Thymus (tissue), 14 donors: ENCODE measurements at places on chromosomes 1 and 21.

DNA sequence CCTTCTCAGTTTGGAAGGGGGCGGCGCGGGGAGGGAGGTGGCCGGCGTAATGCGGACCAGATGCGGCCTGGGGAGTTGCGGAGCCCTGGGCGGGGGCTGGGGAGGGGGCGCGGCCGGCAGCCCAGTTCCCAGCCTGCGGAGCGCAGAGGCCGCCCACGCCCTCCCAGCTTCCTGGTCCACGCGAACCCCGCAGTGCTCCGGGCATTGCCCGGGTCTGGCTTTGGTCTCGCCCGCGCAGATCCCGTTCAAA, 695 bp downstream of the DMBX1 start:
- no peak for DNase-seq

DNA sequence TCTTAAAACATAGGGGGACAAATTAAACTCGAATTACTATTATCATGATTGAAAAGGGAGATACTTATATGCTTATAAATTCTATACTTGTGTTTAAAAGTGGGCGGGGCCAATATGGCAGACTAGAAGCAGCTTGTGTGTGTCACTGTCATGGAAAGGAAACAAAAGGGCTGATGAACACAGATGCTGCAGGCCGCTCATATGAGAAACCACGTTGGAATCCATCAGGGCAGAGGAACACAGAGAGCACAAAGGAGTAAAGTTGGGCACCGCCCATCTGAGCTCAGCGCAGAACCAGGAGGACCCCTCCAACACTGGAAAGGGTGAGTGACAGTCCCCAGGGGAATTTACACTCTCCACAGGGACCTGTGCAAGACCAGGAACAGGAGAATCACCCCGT, 107.0 kb downstream of the SLC5A9 start:
- no peak for DNase-seq

GRCh38 chr1:93504247-93505033, 56.5 kb downstream of the FNBP1L start:
- no peak for DNase-seq

GRCh38 chr21:26130249-26130881, 40.2 kb downstream of the APP start:
- DNase-seq = no peak

DNA sequence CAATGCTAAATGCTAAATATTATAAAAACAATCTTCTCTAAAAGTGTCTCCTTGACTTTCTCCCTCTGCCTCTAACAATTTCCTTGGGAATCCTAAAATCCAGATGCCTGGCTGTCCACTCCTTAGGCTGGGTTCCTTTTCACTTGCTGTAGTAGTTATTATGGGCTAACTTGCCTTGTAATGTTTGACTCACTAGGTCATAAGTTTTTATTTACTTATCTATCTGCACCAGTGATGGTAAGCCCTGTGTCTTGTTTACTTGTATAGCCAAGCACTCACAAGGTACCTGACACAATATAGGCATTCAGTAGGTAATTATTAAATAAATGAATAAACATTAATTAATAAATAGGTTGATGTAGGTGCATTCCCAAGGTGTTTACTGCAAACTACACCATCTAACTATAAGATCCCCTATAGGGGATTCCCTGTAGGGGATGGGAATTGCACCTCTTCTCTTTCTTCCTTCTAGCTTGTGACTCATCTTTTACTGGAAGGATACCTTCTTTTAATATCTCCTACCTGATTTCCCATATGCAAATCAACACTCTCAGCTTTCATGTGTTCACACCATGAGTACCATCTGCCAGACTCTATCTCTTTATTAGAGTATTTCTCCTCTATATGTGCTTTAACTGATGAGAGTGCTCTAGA, 14.7 kb upstream of the CHIA start:
- no peak for DNase-seq

DNA sequence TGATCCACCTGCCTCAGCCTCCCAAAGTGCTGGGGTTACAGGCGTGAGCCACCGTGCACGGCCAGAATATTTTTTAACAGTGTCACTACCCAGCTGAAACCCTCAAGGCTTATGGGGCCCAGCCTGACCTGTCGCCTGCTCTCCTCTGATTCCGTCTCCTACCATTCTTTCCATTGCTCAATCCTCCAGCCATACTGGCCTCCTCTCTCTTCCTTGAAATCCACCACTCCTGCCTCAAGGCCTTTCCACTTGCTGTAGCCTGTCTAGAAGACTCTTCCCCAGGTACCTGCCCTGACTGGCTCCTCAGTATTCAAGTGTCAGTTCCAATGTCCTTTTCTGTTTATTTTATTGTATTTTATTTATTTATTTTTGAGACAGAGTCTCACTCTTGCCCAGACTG, 53.9 kb downstream of the YARS1 start:
- DNase-seq = no peak

- DNase-seq = no peak
Observed at GRCh38 chr21:23585419-23585818, 2021.9 kb downstream of the MRPL39 start.

DNA sequence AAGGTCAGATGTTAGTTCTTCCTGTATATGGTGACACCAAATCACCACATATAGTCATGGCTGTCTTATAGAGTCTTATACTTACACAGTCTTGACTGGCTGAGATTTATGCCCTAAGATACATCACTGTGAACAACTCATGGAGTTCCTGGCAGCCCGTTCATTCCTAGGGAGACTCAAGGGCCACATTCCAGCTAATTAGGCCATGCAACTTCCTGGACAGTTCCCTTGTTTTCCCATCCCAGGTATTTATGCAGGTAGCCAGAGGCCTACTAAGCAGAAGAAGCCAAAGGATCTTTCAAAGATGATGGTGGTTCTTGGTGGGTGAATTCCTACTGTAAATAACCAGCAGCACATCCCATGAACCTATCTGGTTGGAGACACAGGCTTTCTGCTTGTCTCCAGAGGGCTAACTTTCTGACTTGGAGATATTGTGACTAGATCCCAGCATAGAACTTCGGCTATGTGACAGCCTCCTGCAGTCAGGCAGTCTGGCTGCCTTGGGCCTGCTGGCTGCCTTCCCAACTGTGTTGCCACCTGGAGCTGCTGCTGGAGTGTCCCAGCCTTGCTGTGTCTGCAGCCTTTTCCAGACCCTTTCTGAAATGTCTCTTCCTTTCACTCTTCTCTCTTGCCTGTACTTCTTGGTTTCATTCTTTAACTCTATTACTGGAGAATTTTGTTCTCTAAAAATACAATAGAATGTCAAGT, 283.8 kb downstream of the CACNA1E start:
- no peak for DNase-seq

- no peak for DNase-seq
Observed at GRCh38 chr1:9591669-9592509, 3.2 kb downstream of the TMEM201 start.

GRCh38 chr1:163562355-163562754, 240.6 kb downstream of the NUF2 start:
- no peak for DNase-seq

DNA sequence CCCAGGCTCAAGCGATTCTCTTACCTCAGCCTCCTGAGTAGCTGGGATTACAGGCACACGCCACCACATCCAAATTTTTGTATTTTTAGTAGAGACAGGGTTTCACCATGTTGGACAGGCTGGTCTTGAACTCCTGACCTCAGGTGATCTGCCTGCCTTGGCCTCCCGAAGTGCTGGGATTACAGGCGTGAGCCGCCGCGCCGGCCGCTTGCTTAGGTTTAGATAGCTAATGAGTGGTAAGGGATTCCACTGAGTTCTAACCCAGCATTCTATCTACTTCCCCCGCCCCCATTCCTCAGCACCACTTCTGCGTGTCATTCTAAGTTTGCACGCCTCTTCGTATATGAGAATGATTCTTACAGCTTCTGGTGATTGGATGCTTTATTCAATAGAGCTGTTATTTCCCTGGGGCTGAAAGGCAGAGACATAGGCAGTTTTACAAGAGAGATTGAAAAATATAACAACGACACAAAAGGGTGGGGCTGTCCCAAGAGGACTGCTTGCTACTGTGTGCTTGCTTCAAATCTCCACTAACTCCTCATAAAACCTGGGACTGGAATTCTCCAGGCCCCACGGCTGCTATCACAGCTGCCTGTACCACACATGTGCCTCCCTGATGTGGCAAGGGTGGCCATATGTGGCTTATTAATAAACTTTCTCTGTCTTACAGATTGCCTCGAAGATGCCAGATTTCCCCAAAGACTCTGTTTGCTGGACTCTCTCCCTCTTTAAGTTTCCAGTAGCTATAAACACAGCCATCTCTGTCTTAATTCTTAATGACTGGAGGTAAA, 23.7 kb upstream of the GREM2 start:
- DNase-seq = no peak

DNA sequence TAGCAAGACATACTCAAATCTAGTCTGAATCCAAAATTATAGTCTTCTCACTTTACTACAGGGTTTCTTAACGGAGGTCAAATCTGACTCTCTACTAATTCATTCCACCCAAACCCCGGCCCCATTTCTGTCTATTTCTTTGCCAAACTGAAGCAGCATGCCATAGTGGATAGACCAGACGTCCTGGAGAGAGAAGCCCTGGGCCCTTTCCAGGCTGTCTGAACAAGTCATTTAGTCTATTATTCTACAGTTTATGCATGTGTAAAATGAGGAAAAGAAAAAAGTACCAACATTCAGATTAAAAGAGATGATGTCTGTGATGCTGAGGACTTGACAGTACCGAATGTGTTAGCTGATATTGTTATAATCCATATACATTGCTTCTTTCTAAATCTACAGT, 95.0 kb downstream of the GDAP2 start:
- no peak for DNase-seq

DNA sequence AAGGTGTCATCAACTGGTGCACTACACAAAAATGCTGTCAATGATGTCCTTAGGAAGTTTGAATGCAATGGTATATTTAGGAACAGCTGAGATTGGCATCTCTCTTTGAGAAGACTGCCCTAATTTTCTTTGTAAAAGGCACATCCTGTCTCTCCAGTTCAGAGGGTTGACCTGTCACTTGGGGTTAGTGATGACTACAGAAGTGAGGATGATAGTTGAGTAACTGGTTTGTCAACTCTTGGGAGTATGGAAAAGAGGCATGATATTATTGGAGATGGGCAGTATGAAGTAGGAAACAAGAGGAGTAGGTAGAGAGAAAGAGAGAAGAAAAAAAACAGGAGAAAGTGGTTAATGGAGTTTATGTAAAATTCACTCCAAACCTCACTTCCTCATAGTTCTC, 40.4 kb upstream of the PIGC start:
- no peak for DNase-seq

DNA sequence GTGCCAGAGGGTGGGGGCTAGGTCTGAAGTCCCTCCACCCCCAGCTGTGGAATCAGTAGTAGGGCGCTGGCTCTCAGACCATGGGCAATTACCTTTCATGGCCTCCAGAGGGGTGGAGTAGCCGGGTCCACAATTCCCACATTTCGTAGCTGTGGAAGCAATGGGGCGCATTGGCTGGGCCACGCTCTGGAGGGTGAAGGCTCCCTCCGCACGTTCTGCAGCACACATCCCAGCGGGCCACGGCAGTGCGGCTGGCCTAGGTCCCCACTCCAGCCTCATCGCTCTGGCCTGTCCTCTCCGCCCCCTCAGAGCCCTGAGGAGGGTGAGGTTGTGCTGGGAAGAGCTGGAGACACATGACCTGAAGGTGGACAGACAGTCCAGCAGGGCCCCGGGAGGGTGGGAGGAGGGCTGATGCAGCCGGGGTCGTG, 2.9 kb downstream of the SELENBP1 start:
- no peak for DNase-seq

DNA sequence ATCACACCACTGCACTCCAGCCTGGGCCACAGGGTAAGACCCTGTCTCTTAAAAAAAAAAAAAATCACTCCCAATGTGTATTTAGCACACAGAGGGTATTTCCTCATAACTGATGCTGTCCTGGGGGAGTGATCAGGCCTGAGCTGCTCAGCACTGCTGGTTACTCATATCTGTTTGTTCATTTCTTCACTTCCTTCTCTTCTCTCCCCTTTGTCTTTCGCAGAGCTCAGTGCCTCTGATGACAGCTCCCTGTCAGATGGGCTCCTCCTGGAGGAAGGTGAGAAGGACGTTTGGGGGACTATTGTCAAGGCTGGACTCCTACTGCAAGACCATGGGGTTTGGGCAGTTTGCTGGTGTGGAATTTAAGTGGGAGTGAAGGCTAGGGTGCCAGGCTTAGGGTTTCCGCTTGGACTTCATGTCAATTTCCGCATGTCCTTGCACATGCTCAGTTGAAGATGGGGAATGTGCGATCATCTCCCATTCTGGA, 13.0 kb downstream of the INAVA start:
- no peak for DNase-seq

GRCh38 chr1:48600182-48600581, 128.2 kb upstream of the SPATA6 start:
- DNase-seq = no peak

DNA sequence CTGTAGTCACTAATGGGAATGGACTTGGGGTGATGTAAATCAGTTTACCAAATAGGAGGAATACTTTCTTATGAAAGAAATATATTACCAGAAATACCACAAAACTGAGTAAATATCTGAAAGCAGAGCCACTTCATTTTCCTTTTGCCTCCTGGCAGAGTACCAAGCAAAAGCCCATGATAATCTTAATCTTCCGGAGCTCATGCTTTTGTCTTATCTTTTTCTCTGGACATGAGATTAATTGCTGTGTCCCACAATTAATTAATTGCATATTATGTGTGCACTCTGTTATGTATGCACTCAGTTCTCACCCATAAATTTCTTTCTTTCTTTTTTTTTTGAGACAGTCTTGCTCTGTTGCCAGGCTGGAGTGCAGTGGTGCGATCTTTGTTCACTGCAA, 94.1 kb upstream of the PDE4B start:
- DNase-seq = no peak

- DNase-seq = no peak
Observed at GRCh38 chr1:25684216-25684965, 67.8 kb downstream of the MAN1C1 start.

GRCh38 chr1:189429610-189430009, 1048.1 kb downstream of the BRINP3 start:
- no peak for DNase-seq

DNA sequence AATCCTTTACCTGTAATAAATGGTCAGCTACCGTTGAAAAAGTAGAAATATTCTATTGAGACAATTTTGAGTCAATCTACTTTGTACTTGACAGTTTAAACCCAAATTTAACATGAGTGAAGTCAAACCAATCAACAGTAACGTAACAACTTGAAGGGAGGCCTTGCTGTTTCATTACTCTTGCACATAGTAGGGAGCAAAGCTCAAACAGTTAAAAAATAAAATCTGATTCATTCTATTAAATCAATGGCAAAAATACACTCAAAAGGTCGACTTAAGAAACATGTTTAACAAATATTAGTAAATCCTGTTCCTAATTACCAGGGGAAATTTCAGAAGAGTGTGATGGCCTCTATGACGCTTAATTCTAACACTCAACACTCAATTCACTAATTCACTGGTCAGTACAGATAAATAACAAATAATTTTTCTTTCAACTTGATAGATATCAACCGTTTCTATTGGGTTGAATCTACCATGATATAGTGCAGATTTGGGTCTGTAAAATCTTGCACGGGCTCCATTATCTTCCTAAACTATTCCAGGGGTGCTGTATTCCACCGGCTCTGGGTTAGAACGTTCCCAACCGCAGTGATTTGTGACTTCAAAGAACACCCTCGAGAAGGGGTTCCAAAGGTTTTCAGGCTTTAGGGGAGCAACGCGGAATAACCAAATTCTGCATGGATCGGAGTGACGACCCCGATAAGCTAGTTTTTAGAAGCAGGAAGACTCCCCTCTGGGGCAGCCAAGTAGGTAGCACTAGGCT, 1.4 kb downstream of the TARBP1 start:
- DNase-seq = no peak

- DNase-seq = no peak
Observed at GRCh38 chr1:43352351-43352705, 6.5 kb upstream of the CDC20 start.
